ENCODE measurements at places on chromosomes 3 and 15.

GRCh38 chr3:128557531-128558280 is 64.7 kb upstream of the GATA2 start:
- DNase-seq: no peak

DNA sequence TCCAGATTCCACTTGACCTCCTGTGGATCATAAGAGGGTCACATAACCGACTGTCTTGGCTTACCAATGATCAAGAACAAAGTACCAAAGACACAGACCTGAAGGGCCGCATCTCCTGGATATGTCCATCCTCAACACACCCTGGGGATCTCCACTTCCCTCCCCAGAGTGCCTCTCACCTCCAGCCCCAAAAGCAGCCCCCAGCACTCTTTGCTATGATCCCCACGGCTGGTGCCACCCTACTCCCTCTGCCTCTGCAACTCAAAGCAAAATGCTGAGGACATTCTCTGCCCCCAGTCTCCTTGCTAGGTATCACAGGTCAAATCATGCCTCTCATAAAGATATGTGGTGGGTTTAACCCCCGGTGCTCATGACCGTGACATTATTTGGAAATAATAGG is 32.7 kb downstream of the SLCO2A1 start:
- DNase-seq: no peak

DNA sequence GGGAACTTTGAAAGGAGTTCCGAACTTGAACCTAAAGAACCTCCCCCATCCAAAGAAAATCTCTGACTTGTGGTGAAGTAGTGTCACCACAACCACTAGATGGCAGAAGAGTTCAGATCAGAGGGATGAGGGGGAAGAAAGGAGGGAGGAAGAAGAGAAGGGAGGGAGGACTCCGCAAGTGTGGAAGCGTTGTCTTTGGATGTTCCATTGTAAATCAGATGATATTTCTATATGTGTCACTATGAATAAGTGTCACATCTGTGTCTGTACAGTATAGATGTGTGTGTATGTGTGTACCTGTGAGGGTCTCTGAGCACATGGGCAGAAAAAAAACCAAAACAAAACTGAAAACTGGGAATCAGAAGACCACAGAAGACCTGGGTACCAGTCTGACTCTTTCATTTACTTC is 16.9 kb downstream of the SLC24A1 start:
- peak; percentile 89 for DNase-seq

DNA sequence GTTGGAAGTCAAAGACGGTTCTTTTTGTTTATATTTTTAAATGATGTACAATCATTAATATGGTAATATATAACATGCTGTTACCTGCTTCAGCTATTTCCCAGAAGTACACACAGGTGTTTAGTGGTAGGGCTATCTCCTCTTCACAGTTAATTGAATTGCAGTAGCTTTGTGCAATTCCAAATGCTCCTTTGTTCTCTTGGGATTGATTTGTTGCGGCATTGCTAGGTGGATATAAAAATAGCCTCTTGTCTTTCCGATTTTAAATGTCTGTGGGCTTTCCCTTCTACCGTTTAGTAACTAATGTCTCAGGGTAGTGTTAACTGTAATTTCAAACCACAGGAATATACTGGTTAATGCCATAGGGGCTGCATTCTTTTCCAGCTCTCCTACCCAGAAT is 307.6 kb upstream of the SLITRK3 start:
- DNase-seq: no peak

DNA sequence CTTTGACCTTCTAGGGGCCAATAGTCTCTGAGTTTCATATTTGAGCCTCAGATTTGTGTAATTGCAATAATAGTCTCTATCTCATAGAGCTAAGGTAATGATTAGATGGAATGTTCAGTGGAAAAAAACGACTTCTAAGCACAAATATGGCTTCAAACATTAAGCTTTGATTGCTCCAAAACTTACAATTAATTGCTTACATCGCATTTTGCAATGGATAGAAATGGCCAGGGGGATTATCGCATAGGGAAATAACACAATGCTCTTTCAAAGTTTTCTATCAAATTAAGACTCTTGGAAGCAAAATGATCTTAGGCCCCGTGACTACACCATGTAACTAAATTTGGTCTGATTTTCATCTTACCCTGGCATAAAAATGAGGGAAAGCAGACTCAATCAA is 888.6 kb downstream of the AGBL1 start:
- no peak for DNase-seq

DNA sequence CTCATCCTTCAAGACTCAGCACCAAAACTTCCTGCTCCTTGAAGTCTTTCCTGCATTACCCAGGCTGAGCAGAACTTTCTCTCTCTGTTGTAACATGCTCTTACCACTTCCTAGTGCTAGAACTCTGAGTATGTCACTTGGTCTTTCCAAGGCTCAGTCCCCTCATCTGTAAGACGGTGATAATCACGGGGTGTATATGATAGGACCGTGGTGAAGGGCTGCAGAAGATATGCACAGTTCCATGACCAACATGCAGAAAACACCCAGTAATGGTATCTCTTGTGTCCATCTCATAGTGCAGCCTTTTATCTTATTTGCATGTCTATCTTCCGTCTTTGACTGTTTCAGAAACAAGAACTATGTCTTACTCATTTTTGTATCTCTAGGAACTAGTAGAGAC is 154.5 kb downstream of the ZNF621 start:
- no peak for DNase-seq

GRCh38 chr3:160401291-160402095 is 2.0 kb downstream of the SMC4 start:
- DNase-seq: peak; percentile 66

- no peak for DNase-seq
Observed at GRCh38 chr15:87599616-87600015, 656.9 kb downstream of the NTRK3 start.

- DNase-seq: peak; percentile 2
Observed at GRCh38 chr15:87362531-87362930, 894.0 kb downstream of the NTRK3 start.

DNA sequence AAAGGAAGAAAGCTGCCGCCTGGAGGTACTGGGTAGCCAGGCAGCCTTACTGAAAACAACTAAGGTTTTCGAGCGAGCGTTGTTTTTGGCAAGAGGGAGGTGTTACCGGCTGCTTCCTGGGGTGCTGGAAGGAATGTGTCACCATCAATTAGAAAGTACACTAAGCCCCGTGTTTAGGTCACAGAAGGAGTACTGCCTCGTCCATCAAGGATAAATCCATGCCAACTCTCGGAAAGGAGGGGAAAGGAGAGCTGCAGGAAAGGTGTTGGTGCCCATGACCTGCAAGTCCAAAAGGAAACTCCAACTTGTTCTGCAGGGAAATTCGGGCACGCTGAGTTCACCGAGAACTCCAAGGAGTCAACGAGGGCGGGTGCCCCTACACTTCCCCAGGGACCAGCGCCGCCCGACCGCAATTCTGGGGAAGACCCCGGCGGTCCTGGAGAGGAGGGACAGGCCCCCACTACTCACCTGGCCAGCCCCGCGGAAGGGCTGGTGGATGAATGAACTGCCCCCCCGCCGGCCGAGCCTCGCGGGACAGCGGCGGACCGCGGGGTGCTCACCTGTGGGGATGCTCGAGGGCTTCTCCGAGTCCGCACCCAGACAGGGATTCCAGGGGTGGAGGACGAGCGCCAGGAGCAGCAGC is 542 bp downstream of the PLOD2 start:
- peak; percentile 88 for DNase-seq

Measured in foreskin fibroblast (primary cell).